ENCODE measurements at places on chromosomes 2 and 18. TPM values are rescaled to one million over a fixed set of nuclear protein-coding genes. Genes with fewer than 3 reads are reported as not detected.

GRCh38 chr18:59788791-59789106 lies 91.5 kb upstream of the CCBE1 start:
- DNase-seq, result no peak

DNA sequence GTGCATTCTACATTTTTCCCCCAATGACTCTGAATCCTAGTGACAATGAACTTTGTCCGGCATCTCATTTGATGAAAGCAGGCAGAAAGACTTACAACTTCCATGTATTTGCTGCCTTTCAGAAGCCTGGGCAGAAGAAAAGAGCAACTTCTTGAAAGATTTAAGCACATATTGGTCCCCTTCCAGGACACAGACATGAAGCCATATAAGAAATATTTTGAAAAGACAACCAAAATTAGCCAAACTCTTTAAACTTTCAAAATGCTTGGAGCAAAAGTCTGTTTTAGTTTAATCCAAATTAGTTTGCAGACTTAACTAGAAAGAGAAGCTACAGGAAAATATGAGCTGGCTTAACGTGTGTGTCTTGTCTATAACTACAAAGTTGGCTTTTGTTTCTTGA lies 492.5 kb downstream of the NR4A2 start:
- no peak for DNase-seq

DNA sequence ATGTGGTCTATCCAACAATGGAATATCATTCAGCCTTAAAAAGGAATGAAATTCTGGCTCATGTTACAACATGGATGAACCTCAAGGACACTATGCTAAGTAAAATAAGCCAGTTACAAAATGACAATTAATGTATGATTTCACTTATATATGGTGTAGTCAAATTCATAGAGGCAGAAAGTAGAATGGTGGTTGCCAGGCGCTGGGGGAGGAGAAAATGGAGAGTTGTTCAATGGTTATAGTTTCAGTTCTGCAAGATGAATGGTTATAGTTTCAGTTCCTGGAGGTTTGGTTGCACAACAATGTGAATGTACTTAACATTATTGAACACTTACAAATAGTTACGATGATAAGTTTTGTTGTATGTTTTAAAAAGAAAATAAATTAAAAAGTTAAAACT lies 79.2 kb upstream of the IL1R2 start:
- no peak for DNase-seq

- DNase-seq, result no peak
These were observed 72.5 kb downstream of the SH3BP4 start for GRCh38 chr2:235024191-235024860.

- DNase-seq, result no peak
These were observed 38.7 kb downstream of the EML4 start for GRCh38 chr2:42207826-42208225.

DNA sequence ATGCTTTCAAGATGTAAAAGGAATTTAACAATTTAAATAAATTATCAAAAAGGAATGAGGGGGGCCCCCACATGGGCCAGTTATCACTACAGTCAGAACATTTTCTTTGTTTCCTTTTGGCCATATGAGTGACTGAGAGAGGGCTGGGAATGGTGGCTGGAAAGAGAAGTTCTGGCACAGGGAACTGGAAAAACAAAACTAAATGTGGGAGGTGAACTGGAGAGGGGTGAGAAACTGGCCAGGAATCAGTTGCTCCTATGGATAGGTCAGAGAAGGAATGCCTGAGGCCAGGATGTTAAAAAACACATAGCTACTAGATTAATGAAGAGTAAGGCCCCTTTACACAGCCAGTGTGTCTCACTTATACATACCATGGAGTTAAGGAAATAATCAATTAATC lies 121.0 kb downstream of the RBMS1 start:
- no peak for DNase-seq

DNA sequence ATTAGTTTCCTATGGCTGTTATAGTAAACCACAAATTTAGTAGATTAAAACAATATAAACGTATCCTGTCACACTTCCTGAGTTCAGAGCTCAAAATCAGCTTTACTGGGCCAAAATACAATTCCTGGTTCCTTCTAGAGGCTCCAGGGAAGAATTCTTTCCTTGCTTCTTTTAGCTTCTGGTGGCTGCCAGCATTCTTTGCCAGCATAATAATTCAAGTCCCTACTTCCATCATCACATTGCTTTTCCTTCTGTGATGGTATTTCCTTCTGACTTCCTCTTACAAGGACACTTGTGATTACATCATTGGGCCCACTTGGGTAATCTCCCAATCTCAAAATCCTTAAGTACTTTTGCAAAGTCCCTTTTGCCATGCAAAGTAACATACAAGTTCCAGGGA lies 40.6 kb downstream of the MOB4 start:
- no peak for DNase-seq

GRCh38 chr2:129929321-129930290 lies 49.9 kb upstream of the RAB6C start:
- no peak for DNase-seq

DNA sequence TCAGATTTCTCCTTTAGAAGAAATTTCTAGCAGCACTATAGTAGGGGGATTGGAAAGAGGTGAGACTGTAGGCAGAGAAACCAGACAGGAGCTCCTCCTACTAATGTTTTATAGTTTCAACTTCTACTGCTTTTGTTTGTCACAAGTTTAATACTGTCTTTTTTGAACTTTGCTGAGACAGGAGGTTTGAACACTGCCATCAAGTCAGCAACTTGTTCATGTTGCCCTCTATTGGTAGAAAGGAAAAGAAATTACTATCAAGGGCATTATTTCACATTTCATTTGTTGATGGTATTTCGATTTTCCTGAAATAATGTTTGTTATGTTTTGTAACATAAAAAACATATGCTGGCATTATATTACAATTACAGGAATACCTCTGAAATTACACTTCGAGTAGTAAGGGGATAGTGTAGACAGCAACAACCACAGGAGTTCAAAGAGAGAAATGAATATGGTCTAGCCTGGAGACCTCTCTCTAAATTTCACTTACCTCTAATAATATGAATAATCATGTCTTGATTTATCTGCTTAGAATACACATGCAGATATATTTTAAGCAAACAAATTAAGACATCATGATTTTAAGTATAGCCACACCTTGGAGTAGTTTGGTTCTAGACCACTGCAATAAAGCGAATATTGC lies 12.4 kb upstream of the CCDC88A start:
- DNase-seq, result no peak

DNA sequence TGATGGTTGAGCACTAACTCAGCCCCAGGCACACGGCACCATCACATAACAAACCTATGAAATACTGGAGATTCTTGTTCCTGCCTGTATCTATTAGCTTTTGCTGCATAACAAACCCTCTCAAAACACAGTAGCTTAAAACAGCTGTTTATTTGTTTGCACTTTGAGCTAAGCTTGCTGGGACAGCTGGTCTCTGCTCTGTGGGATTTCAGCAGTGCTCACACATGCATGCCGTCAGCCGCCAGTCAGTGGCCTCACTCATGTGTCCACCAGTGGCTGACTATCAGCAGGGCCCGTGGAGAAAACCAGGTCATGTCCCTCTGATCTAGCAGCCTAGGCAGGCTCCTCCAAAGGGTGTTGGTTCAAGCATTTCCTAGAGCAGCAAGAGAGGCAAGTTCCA lies 52.8 kb upstream of the RAB12 start:
- no peak for DNase-seq

The BOD1L2 gene
- not detected for total RNA-seq

The CTLA4 gene
- total RNA-seq, result not detected

The ZNF804A gene
- total RNA-seq, result not detected

The AGXT gene
- total RNA-seq, result 1.0 TPM

Measured in progenitor cell of endocrine pancreas (in vitro differentiated cells).